ENCODE measurements at places on chromosomes 6 and 20.

GRCh38 chr6:61809004-61809595 is 476.9 kb downstream of the KHDRBS2 start:
- no peak for DNase-seq

DNA sequence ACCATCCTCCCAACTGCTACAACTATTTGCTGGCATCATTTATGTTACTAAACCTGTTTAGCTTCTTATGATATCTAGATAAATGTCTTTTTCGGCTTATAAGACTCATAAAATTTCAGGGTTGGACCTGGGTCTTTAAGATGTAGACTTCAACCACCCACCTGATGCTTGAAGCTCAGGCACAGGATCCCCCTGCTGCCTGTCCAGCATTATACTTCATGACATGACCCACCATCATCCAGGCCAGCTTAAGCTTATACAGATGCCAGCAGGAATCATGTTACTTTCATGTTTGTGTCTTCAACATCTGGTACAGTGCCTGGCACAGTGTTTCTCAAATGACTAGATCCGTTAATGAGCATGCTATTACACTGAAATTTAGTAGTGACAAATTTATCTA is 47.4 kb downstream of the SLC17A5 start:
- DNase-seq, result no peak

- peak; percentile 91 for DNase-seq
Measured at GRCh38 chr20:41050361-41051008, 21.9 kb downstream of the TOP1 start.

DNA sequence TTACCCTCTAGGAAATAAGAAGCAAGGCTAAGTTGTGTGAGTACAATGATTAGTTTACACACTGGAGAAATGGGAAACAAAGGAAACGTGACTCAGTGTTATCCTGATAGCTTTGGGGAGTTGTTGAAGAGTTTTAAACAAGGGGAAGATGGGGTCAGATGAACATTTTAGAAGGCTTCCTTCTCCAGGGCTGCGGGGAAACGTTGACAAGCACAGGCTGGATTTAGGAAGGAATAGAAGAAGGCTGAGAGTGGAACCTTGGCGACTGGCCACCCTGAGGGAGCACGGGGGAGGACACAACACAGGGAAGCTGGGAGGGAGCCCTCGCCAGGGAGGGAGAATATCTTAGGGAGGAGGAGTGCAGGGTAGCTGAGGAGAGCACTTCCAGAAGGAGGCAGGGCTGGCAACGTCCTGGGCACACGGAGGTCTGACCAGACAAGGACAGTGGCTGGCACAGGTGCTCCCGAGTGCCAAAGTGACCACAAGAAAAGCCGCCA is 134.7 kb downstream of the AIG1 start:
- DNase-seq, result no peak

- no peak for DNase-seq
Measured at GRCh38 chr6:2839982-2840748, 1.5 kb downstream of the SERPINB1 start.

GRCh38 chr6:3619201-3619600 is 132.3 kb downstream of the PXDC1 start:
- no peak for DNase-seq

DNA sequence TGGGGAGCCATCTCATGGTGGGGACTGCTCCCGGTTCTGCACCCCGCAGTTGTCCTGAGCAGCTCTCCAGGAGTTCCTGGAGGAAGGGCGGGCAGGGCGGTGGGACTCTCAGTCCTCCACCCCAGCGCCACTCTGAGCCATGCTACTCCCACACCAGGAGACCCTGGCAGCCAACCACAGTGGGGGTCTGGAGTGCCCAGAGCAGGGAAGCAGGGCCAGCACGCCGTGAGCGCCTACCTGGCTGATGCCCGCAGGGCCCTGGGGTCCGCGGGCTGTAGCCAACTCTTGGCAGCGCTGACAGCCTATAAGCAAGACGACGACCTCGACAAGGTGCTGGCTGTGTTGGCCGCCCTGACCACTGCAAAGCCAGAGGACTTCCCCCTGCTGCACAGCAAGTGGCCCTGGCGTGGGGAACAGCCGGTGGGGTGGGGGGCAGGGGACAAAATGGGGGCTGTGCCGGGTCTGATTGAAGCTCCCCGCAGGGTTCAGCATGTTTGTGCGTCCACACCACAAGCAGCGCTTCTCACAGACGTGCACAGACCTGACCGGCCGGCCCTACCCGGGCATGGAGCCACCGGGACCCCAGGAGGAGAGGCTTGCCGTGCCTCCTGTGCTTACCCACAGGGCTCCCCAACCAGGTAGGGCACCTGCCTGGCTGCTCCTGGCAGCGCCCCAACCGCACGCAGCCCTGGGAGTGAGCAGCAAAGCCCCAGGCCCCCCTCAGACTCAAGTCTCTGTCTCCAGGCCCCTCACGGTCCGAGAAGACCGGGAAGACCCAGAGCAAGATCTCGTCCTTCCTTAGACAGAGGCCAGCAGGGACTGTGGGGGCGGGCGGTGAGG is 1.6 kb upstream of the TNFRSF6B start:
- no peak for DNase-seq

DNA sequence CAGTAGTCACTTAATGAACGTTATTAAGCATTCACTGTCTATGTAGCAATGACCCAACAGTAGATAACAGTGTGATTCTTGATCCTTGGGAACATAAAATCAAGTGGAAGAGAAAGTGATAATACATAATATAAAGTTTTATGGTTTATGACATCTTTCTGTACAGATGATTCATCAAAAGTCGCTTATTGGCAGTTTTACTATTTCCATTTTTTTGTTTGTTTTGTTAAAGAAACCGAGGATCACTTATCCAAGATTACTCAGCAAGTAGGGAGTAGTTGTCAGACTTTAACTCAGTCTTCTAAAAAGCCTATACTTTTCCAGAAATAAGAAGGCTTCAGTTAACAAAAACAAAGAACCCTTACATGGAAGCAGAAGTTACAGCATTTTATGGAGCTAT is 260.8 kb downstream of the ZFAND3 start:
- no peak for DNase-seq

GRCh38 chr6:33957892-33958525 is 154.2 kb upstream of the MLN start:
- no peak for DNase-seq

DNA sequence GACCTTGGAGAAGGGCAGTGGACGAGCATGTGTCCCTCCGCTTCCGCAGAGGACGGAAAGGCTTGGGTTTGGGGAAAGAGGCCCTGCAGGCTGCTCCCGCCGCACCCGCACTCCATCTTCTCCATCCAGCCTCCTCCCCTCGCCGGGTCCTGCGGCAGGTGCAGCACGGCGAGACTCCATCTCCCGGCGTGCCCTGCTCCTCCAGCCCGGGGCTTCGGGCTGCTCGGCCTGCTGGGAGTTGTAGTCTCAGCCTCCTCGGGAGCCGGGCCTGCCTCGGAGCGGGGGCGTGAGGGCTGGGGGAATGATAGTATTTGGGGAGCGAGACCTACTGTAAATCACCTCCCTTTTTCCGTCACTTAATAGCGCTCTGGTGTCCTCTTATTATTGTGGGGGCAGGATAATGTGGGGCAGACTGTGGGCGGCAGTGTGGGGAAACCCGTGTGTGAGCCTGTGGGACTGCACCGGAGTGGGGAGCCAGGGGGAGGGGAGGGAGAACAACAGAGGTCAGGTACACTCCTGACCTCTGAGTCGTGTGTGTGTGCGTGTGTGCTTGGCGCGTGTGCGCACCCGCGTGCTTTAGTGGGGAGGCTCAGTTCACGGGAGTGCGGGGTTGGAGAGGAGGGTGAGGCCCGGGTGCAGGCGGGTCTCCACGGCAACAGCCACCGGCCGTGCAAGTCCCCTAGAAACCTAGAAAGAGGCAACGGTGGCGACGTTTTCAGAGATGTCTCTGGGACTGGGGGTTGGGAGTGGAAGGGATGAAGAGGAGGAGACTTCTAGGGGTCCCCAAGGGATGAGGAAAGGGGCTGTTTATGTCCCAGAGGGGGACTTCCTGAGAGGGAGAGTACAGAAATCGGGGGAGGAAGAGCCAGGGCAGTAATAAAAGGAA is 4.1 kb downstream of the TTBK1 start:
- DNase-seq, result no peak

Measured in hematopoietic multipotent progenitor cell treated with erythropoietin and hydrocortisone succinate and interleukin-3 and kit ligand, for 17 days (in vitro differentiated cells).